Large intestine (tissue), 12 donors: ENCODE measurements at places on chromosomes 16 and 17. TPM values are rescaled to one million over a fixed set of nuclear protein-coding genes. Genes with fewer than 3 reads are reported as not detected.

DNA sequence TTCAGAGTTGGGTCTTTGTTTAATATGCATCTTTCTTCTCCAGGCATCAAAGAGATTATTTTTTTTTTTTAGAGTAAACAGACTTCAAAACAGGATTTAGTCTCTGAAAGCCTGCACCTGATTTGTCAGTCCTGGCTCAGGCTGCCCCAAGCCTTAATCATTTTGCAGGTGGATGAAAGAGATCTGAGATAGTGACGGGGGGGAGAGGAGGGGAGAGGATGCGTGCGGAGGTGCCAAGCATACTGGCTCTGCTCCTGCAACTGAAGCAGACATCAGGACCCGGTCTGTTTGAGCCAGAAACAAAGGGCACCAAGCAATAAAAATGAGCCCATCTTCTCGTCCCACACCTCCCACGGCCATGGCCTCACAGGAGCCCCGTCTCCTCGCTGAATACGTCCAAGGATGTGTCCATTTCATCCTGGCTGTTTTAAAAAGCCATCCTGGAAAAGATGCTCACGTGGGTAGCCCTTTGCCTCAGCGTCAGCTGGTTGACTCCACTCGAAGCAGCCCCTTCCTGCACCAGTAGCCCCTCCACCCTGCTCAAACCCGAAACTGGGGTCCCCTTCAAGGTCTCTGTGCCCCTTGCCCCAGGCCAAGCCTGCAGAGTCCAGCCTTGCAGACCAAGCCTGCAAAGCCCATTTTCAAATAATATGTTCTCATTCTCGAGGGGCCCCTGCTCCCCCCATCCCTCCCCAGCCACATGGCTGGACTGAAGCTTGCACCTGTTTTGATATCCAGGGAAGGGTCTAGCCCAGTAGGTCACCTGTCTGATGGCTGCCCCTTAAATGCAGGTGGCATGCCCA is 84.8 kb upstream of the TNRC6C start:
- H3K36me3 ChIP-seq = no peaks in the 10 kb centered on the region
- H3K27ac ChIP-seq = no peak overlapping the region
- H3K4me3 ChIP-seq = no peak overlapping the region
- peaks cover 27% of the 10 kb centered on the region for H3K27me3 ChIP-seq
- no peak for DNase-seq

DNA sequence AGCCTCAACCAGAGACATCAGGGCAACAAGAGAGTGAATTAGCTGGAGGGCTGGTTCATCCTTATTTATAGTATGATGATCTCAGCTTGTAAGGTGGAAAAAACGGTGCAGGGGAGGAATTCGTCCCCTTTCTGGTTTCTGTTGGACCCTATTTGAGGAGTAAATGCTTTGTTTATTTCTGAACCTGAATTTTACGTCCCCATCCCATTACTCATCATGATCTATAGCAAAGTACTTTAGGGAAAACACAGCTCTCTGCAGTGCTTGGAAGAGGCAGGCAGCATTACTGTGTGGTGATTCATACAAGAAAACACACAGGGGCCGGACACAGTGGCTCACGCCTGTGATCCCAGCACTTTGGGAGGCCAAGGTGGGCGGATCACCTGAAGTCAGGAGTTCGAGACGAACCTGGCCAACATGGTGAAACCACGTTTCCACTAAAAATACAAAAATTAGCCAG is 8.0 kb upstream of the VAT1L start:
- no peaks in the 10 kb centered on the region for H3K4me1 ChIP-seq
- no peaks in the 10 kb centered on the region for H3K27me3 ChIP-seq
- no peak overlapping the region for H3K4me3 ChIP-seq
- H3K27ac ChIP-seq = no peak overlapping the region

DNA sequence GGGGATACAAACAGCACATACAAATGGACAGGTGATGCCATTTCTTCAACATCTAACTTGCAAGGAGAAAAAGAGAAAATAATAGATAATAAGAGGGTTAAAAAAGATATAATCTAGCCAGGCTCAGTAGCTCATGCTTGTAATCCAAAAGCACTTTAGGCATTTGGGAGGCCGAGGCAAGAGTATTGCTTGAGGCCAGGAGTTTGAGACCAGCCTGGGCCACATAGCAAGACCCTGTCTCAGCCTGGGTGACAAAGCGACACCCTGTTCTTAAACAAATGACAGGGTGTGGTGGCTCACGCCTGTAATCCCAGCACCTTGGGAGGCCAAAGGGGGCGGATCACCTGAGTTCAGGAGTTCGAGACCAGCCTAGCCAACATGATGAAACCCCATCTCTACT is 19.3 kb downstream of the C16orf87 start:
- H3K36me3 ChIP-seq = peaks cover 4% of the 10 kb centered on the region
- no peak overlapping the region for H3K4me3 ChIP-seq
- H3K27me3 ChIP-seq = no peaks in the 10 kb centered on the region
- no peaks in the 10 kb centered on the region for H3K4me1 ChIP-seq
- no peak for DNase-seq

GRCh38 chr17:14670861-14671260 is 370.0 kb downstream of the HS3ST3B1 start:
- DNase-seq = no peak
- no peaks in the 10 kb centered on the region for H3K27me3 ChIP-seq
- no peak overlapping the region for H3K4me3 ChIP-seq
- H3K4me1 ChIP-seq = no peaks in the 10 kb centered on the region
- H3K36me3 ChIP-seq = no peaks in the 10 kb centered on the region

- no peaks in the 10 kb centered on the region for H3K27me3 ChIP-seq
- H3K4me3 ChIP-seq = no peak overlapping the region
- H3K27ac ChIP-seq = no peak overlapping the region
- H3K4me1 ChIP-seq = no peaks in the 10 kb centered on the region
- H3K36me3 ChIP-seq = peaks cover 93% of the 10 kb centered on the region
- no peak for DNase-seq
These were observed 7.4 kb downstream of the ELOB start for GRCh38 chr16:2769675-2770056.

DNA sequence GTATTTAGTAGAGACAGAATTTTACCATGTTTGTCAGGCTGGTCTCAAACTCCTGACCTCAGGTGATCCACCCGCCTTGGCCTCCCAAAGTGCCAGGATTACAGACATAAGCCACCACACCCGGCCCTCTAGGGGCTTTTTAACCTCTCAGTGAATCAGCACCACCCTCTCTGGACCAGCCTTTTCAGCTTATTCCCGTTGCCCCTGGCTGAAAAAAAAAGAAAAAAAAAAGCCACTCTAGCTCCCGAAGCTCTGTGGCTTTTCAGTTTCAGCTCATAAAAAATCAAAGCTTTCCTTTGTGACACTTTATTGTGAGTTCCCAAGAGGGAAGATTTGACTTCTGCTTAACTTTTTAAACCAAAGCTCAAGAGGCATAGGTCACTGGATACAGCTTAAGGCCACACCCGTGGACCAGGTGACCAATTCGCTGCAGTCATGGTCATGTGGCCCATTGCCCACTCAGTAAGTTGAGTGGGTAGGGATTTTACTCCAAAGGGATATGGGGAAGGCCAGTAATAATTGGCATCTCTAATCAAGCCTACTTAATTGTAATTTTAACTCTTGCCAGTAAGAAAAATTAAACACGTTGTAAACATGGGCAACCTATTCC is 46.6 kb upstream of the MED13 start:
- peaks cover 19% of the 10 kb centered on the region for H3K4me1 ChIP-seq
- H3K36me3 ChIP-seq = no peaks in the 10 kb centered on the region
- H3K4me3 ChIP-seq = no peak overlapping the region
- no peaks in the 10 kb centered on the region for H3K27me3 ChIP-seq
- DNase-seq = peak; percentile 64
- H3K27ac ChIP-seq = peak overlapping the region; percentile 20

- peak overlapping the region; percentile 48 for H3K27ac ChIP-seq
- no peaks in the 10 kb centered on the region for H3K36me3 ChIP-seq
These were observed 1.5 kb upstream of the CMIP start for GRCh38 chr16:81442916-81443687.

- peak within 1 kb of the TSS; percentile 69 for H3K4me3 ChIP-seq
- H3K27ac ChIP-seq = no peak within 1 kb of the TSS
- H3K27me3 ChIP-seq = peaks cover 25% of the 10 kb centered on the region
- no peaks in the 10 kb centered on the region for H3K36me3 ChIP-seq
These were observed at the start of gene PRR29 for GRCh38 chr17:63998050-63998720. Gene PRR29 (plus strand): TSS chr17:63998351. CDS start chr17:63998365, 14 bp downstream.

CHST5 gene
- polyA plus RNA-seq = 35.6 TPM

DNA sequence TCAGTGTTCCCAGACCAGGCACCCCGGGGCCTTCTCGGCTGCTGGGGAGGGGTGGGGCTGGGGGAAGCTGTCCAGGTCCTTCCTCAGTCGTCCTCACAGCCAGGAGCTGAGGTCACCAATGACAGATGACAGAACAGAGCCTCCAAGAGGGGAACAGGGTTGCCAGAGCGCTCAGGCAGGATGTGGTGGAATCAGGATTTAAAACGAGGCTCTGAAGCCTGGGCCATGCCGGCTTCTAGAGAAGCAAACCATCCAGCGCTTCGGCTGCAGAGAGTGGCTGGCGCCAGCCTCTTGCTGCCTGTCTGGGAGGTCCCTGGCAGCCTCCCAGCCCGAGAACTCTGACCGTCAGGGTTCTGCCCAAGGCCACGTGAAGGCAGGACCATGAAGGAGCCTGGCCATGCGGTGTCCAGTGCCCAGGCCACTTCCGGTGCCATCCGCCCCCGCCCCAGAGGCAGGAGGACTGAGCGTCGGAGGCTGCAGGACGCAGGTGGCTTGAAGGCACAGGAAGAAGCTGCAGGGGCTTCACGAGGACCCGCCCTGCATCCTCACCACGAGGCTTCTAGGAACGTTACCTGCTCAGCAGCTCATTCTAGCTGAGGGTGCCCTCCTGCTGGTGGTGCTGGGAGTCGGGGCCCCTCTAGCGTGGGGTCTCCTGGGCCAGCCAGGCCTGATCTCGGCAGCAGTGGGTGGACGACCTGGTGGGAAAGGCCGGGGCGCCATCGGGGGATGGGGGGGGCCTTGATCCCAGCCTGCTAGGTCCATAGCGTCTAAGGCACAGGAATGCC is 78.5 kb downstream of the KLHDC4 start:
- no peaks in the 10 kb centered on the region for H3K36me3 ChIP-seq
- no peak for DNase-seq
- no peak overlapping the region for H3K4me3 ChIP-seq
- no peaks in the 10 kb centered on the region for H3K27me3 ChIP-seq

TLCD3A gene
- 26.5 TPM for polyA plus RNA-seq
